ENCODE measurements at places on chromosomes 2 and 18. TPM values are rescaled to one million over a fixed set of nuclear protein-coding genes. Genes with fewer than 3 reads are reported as not detected.

- DNase-seq: no peak
Measured at GRCh38 chr2:207290833-207291624, 125.3 kb upstream of the KLF7 start.

- DNase-seq: peak; percentile 63
Measured at GRCh38 chr18:56869189-56869777, 218.1 kb downstream of the WDR7 start.

DNA sequence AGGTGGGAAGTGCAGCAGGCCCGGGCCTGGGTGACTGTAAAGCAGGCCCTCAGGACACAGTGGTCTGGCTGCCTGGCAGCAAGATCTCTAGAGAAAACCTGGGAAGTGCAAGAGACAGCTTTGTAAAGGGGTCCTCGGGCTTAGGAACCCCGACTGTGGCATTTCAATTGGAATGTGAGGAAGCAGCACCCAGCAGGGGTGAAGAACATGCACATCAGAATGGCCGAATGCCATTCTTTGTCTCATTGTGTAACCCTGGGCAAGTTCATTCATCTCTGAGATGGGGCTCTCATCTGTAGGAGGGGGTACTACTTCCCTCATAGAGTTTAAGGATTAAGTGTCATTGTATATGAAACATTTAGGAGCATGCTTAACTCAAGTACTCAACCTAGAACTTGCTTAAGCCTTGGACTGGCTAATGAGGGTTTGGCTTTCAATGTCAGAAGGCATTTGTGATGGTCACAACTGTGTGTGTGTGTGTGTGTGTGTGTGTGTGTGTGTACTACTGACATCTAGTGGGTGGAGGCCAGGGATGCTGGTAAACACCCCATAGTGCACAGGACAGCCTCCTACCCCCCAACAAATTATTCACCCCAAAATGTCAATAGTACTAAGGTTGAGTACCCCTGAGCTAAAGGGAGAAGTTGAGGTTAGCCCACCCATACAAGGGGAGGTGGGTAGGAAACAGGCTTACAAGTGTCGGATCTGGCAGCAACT is 29.3 kb downstream of the MEX3C start:
- DNase-seq: peak; percentile 13

DNA sequence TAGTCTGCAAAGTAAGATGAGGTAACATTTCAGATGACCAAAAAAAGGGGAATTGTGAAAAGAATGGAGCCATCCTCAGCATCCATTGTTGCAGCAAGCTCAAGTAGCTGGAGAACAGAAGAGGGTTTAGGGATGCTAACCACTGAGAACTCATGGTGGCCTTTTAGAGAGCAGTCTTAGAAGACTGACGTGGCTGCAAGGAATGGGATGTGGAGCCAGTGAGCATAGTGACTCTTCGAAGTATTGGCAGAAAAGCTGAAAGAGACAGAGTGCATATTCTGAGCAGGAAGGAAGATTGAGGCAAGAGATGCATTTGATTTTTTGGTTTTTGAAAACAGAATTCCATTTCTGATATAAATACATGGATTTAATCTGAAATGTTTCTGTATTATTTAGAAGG is 151.2 kb downstream of the UBE2E3 start:
- no peak for DNase-seq

GRCh38 chr2:28544922-28545589 is 49.2 kb downstream of the PLB1 start:
- DNase-seq: peak; percentile 26

DNA sequence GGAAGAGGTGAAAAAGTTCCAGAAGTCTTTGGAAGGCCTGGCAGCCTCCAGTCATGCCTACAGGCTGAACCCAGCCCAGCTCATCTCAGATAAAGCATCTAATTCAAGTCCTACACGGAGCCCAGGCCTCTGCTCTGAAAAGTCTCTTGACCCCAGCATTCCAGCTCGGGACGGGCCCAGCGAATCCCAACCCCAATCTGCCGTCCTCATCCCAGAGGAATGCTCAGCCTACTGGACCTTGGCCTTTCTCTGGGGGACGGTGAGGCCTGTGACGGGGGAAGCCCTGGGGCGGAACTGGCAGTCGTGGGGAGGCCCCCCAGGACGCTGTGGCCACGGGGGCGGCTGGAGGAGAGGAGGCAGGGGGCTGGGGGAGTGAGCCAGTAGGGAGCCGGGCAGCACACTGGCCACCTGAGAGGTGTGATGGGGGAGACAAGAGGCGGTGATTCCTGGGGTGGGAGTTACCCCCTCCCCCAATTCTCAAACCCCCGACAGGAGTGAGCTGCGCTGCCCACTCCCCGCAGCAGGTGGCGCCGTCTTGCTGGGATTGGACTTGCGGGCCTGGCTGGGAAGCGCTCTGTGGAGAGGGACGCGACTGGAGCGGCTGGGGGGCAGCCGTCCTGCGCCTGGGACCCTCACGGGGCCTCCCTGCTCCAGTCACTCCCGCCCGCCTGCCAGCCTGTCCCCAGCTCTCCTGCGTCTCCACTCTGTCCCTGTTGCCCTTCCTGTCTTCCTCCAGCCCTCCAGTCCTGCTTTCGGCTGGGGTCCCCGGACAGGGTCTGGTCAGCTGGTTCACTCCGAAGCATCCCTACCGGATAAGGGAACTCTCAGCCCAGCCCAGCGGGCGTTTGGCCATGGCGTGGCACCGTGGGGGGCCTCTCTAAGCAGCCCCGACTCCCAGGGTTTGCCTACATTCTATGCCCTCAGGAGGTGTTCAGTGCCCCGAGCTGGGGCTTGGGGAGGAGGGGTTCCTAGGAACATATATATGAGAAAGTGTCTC is 182.6 kb upstream of the HAAO start:
- DNase-seq: peak; percentile 65

GRCh38 chr18:6591491-6591890 is 138.0 kb upstream of the ARHGAP28 start:
- DNase-seq: no peak

DNA sequence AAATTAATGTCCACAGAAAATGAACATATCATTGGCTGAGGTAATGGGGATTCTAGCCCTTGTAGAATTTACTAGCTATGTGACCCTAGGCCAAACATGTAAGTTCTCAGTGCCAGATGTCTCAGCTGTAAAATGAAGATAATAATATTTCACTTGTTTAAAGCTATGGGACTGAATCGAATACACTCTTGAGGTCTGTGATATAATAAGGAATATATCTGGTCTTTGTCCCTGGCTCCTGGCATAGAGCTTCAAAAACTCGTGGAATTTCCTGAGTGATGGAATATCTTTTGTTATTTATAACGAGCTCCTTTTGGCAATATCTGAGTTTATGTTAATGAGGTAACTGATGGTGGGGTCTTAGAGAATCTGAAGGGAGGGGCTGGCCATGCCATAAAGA is 201.4 kb upstream of the CYP26B1 start:
- DNase-seq: no peak

DNA sequence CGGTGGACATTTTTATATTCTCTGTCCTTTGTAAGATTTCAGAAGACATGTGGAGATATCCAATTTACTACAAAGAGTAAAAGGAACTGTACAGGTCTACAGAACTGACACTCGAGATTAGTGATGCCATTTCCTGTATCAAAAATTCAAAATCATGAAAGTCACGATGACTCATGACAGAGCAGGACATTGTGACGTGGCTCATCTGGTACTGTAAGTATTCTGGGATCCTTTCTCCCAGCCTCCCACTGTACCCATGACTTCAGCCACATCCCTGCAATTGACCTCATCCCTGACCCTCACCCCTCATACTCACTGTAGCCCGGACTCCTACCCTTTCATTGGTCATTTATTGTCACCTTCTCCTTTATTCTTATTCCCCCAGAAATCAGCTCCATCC is 736.5 kb downstream of the EPHA4 start:
- no peak for DNase-seq

GRCh38 chr2:155372969-155373368 is 674.5 kb downstream of the KCNJ3 start:
- DNase-seq: peak; percentile 66

GRCh38 chr2:233974530-233975071 is 57.4 kb downstream of the TRPM8 start:
- DNase-seq: peak; percentile 97

- peak; percentile 44 for DNase-seq
Measured at GRCh38 chr2:233643128-233643527, 6.9 kb downstream of the UGT1A10 start.

- no peak for DNase-seq
Measured at GRCh38 chr18:44651478-44651877, 29.2 kb upstream of the SETBP1 start.

- DNase-seq: no peak
Measured at GRCh38 chr2:2831633-2832032, 500.6 kb upstream of the MYT1L start.

TUBA4B gene
- not detected for total RNA-seq

TRIM43 gene
- not detected for total RNA-seq

TPGS2 gene
- 99.4 TPM for total RNA-seq

RAD51AP2 gene
- not detected for total RNA-seq

DOK6 gene
- 2.4 TPM for total RNA-seq

KCNF1 gene
- not detected for total RNA-seq

SCTR gene
- total RNA-seq: not detected

ESPNL gene
- total RNA-seq: 0.29 TPM

MGAT4A gene
- 16.3 TPM for total RNA-seq

LRP1B gene
- 0.03 TPM for total RNA-seq

Measured in SK-MEL-5 (cell line).